ENCODE measurements at places on chromosomes 7 and 10. TPM values are rescaled to one million over a fixed set of nuclear protein-coding genes. Genes with fewer than 3 reads are reported as not detected.
A peak's percentile ranks its signal among the peaks of the same experiment; 100 is the strongest.

IGF2BP3 gene
- total RNA-seq, result 1.2 TPM

DNA sequence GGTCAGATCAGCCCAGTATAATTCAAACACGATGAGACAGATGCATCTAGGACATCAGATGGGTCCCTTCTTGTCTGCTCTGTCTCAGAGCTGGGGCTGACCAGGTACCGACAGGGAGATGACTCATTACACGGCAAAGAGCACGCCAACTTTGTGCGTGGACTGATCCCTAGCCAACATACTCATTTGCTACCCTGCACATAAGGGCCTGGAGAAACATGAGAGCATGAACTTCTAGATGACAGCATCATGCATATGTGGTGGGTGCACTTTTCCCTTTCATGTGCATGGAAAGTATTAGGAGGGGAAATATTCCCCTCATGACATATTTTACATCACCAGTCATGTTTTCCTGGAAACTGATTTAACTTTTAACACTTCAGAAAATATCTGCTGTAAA lies 35.1 kb upstream of the NPVF start:
- DNase-seq, result no peak
- H3K36me3 ChIP-seq, result no peaks in the 10 kb centered on the region
- H3K4me3 ChIP-seq, result no peak overlapping the region
- H3K27me3 ChIP-seq, result no peaks in the 10 kb centered on the region
- no peak overlapping the region for H3K27ac ChIP-seq

GRCh38 chr10:49649294-49649693 lies 30.2 kb upstream of the C10orf53 start:
- DNase-seq, result no peak
- no peaks in the 10 kb centered on the region for H3K4me1 ChIP-seq
- no peak overlapping the region for H3K4me3 ChIP-seq
- no peaks in the 10 kb centered on the region for H3K27me3 ChIP-seq

PRR15 gene
- total RNA-seq, result 129 TPM

DNA sequence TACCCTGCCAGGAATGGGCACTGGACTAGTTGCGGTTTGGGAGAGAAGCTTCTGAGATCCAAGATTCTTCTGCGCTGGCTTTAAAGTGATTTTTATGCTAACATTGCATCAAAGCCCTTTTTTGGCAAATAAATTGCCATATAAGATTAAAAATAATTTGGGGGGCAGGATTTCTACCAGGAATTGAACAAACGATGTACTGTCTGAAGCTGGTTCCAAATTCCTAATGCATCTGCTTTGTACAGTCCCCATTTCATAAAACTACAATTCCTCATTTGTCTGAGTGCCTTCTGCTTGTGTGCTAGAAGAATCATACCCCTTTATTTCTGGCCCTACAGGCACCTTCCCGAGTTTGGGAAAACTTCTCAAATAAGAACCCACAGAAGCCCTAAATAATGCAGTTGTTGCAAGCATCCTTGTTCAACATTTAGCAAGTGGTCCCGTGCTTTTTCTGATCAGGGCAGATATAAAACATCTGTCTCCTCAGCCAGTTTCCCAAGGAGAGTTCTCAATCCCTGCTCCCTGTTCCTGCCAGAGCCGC lies 349.7 kb downstream of the PTEN start:
- DNase-seq, result no peak
- H3K4me1 ChIP-seq, result no peaks in the 10 kb centered on the region
- no peak overlapping the region for H3K4me3 ChIP-seq
- H3K36me3 ChIP-seq, result no peaks in the 10 kb centered on the region
- H3K27me3 ChIP-seq, result no peaks in the 10 kb centered on the region

VGF gene
- total RNA-seq, result 0.90 TPM

GRCh38 chr10:118841881-118842605 lies 87.3 kb upstream of the CACUL1 start:
- H3K4me1 ChIP-seq, result no peaks in the 10 kb centered on the region
- H3K27me3 ChIP-seq, result no peaks in the 10 kb centered on the region
- no peak overlapping the region for H3K4me3 ChIP-seq
- DNase-seq, result no peak
- no peak overlapping the region for H3K27ac ChIP-seq
- no peaks in the 10 kb centered on the region for H3K36me3 ChIP-seq

GRCh38 chr7:3241686-3242258 lies 59.3 kb upstream of the SDK1 start:
- no peaks in the 10 kb centered on the region for H3K36me3 ChIP-seq
- DNase-seq, result no peak
- no peaks in the 10 kb centered on the region for H3K4me1 ChIP-seq
- no peak overlapping the region for H3K4me3 ChIP-seq
- H3K27ac ChIP-seq, result no peak overlapping the region
- H3K27me3 ChIP-seq, result no peaks in the 10 kb centered on the region

HPS1 gene
- 69.5 TPM for total RNA-seq

- no peaks in the 10 kb centered on the region for H3K27me3 ChIP-seq
- H3K4me1 ChIP-seq, result peaks cover 7% of the 10 kb centered on the region
- DNase-seq, result no peak
- peak overlapping the region; percentile 27 for H3K27ac ChIP-seq
- H3K36me3 ChIP-seq, result no peaks in the 10 kb centered on the region
Measured at GRCh38 chr7:96303686-96304443, 18.0 kb downstream of the SLC25A13 start.

DNA sequence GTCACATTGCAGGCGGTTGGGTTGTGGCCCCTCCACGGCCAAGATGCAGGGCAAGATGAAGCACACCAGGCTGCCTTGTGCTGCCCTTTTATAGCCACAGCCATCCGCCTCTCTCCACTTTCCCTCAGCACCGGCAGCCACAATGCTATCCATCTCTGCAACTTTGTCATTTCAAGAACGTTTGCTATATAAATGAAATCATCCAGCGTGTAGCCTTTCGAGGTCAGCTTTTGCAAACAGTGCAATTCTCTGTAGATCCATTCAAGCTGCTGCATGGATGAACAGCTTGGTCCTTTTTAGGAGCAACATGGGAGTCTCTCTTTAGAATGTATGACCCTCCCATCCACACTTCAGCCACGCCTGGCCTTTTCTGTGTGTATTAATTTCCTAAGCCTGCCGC lies 6.4 kb upstream of the IL15RA start:
- H3K4me1 ChIP-seq, result no peaks in the 10 kb centered on the region
- no peak overlapping the region for H3K4me3 ChIP-seq
- H3K27me3 ChIP-seq, result no peaks in the 10 kb centered on the region

PODXL gene
- 14.6 TPM for total RNA-seq

DNA sequence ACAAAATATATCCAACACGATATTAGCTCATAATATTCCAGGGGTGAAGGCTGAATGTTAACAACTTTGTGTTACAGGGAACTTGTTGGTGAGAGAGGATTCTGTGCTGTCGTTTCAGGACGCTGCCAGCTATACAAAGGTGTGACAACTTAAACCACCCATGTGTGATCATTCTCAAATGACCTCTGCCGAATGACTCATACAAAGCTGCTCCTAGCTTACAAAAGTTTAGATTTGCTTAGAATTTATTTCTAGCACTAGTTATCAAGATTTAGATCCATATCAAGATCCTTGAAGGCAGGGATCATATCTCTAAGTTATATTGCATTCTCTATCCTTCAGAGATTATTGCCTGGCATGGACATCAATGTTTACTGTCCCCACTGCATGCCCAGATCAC lies 65.3 kb downstream of the COBL start:
- H3K27ac ChIP-seq, result peak overlapping the region; percentile 32
- no peaks in the 10 kb centered on the region for H3K27me3 ChIP-seq
- DNase-seq, result no peak
- peaks cover 4% of the 10 kb centered on the region for H3K4me1 ChIP-seq

GRCh38 chr7:101859411-101860106 lies 42.1 kb downstream of the CUX1 start:
- H3K27me3 ChIP-seq, result no peaks in the 10 kb centered on the region
- no peaks in the 10 kb centered on the region for H3K36me3 ChIP-seq
- H3K27ac ChIP-seq, result no peak overlapping the region
- no peak overlapping the region for H3K4me3 ChIP-seq

DNA sequence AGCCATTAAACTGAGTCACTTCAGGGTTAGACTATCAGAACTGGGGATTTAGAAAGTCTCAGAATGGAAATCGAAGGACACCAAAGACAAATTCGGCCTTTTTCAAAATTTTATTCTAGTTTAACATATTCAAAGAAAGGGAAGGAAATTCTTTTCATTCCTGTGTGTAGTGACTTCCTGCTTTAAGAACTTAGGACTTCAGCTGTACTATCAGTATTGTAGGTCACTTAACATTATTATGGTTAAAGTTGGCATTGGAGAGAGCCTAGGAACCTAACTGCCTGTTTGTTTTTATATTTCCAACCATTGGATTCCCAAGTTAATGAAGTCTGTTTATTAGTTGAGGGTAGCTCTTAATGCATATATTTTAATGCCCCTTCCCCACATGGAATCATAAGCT lies 63.7 kb downstream of the PTEN start:
- H3K36me3 ChIP-seq, result no peaks in the 10 kb centered on the region
- H3K27me3 ChIP-seq, result no peaks in the 10 kb centered on the region
- H3K27ac ChIP-seq, result no peak overlapping the region
- no peaks in the 10 kb centered on the region for H3K4me1 ChIP-seq

OPN4 gene
- total RNA-seq, result not detected

DNA sequence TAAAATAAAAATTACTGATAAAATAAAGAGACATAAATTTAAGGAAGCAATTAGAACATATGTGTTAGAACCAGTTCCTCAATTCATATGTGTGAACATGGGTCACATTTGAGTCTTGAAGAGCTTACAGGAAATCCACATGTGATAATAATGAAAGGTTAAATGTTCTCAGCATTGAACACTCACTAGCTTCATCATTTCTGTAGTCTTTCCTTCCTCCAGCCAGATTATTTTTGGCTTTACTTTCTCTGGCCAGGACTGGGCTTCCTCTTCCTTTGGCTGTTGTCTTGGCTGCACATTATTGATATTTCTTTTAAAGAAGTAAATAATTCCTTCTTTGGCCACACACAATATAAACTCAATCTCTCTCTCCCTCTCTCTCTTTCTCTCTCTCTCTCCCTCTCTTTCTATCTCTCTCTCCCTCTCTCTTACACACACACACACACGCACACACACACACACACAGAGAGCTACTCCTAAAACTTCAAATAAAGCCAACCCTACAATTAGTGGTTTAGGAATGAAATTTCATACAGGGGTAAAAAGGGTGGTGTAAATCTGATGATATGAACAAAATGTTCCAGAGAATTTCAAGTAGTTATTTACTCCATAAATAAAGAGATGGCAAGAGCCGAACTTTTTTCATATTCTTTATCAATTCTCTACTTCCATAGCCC lies 171.2 kb downstream of the REEP3 start:
- H3K4me1 ChIP-seq, result no peaks in the 10 kb centered on the region
- H3K4me3 ChIP-seq, result no peak overlapping the region
- no peaks in the 10 kb centered on the region for H3K27me3 ChIP-seq
- no peak for DNase-seq

DNA sequence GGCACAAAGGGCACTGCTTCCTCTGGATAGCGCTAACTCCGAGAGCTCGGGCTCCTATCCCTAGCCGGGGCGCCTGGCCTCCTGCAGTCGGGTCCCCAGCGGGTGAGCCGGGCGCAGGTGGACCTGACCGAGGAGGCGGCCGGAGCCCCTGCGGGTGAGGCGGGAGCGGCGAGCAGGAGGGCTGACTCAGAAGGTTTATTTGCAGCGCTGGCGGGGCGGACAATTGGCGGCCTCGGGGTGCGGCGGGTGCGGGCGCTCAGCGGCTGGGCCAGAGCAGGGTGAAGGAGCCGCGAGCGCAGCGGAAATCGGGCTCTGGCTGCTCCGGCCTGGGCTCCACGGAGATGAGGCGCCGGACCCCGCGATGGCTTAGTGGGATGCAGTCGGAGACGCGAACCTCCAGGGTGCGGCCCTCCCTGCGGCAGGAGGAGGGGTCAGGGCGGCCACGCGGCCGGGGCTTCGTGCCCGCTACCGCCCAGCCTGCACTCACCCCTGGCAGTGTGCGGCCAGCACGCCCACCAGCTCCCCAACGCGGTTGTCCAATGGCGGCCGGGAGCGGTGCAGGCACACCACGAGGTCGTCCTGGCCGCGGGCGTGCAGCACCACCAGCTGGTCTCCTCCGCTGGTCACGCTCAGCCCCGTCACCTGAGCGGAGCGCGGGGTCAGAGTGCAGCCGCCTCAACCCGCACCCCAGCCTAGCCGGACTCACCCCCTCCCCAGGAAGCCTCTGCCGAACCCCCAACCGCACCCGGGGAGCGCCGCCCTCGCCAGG lies 16.1 kb downstream of the MYO1G start:
- peak overlapping the region; percentile 33 for H3K4me3 ChIP-seq
- no peak for DNase-seq
- no peak overlapping the region for H3K27ac ChIP-seq
- H3K36me3 ChIP-seq, result no peaks in the 10 kb centered on the region
- peaks cover 7% of the 10 kb centered on the region for H3K4me1 ChIP-seq
- peaks cover 8% of the 10 kb centered on the region for H3K27me3 ChIP-seq

ADCY1 gene
- total RNA-seq, result 1.1 TPM

GRCh38 chr7:136131304-136131630 lies 154.1 kb upstream of the MTPN start:
- no peaks in the 10 kb centered on the region for H3K4me1 ChIP-seq
- H3K4me3 ChIP-seq, result no peak overlapping the region
- no peak overlapping the region for H3K27ac ChIP-seq
- no peaks in the 10 kb centered on the region for H3K27me3 ChIP-seq
- no peaks in the 10 kb centered on the region for H3K36me3 ChIP-seq

DNA sequence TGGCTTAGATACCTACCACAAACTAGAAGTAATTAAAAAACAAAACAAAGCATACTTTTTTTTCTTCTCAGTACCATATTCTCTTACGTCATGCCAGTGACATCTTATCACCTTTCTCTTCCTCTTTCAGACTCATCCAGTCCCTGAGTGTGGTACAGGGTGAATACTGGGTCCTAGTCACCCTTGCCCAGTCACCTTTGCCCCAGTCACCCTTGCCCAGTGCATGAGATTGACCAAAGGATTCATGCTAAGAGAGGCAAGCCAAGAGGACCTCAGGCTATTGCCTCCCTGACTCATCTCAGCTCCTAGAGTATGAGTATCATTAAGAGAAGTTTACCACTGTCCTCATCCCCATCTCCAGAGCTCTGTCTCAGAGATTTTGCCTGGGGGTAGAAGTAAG lies 10.0 kb upstream of the TSPAN12 start:
- no peaks in the 10 kb centered on the region for H3K4me1 ChIP-seq
- H3K27ac ChIP-seq, result no peak overlapping the region
- H3K4me3 ChIP-seq, result no peak overlapping the region
- H3K36me3 ChIP-seq, result no peaks in the 10 kb centered on the region
- DNase-seq, result no peak

ZNF425 gene
- total RNA-seq, result 0.96 TPM

DNA sequence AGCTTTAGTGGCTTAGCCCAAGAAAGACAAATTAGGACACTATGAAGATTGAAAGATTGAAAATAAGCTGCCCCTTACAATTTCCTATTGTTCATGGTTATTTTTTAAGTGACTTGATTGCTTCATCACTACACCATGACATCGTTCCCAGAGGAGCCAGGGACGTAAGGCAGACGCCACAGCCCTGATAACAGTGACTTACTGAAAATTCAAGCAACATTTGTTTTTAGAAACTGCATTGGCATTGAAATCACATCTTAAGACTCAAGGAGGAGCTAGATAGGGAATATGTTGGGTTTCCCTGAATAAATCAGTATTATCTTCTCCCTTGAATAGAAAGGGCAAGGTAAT lies 38.7 kb upstream of the ANK3 start:
- no peaks in the 10 kb centered on the region for H3K27me3 ChIP-seq
- no peaks in the 10 kb centered on the region for H3K4me1 ChIP-seq
- H3K27ac ChIP-seq, result no peak overlapping the region
- no peaks in the 10 kb centered on the region for H3K36me3 ChIP-seq

PKD2L1 gene
- 0.50 TPM for total RNA-seq

All from colonic mucosa (tissue), 4 donors.